ENCODE measurements at places on chromosomes 1 and 21.

GRCh38 chr1:15616373-15617172, 685 bp upstream of the DDI2 start:
- ATAC-seq, result peak; percentile 5

DNA sequence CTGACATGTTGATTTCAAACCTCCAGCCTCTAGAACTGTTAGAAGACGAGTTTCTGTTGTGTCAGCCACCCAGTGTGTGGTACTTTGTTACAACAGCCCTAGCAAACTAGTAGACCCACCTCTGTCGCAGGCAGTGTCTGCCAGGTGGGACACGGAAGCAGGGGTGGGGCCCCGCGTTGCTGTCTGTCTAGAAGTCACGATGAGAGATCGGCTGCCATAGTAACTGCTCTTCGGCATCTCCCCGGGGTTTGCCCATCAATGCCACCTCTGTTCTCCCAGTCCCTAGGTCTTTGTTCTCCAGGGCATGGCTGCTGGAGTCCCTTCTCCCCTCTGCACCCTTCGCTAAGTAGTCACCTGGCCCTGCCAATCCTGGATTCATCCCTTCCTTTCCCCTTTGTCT, 15.2 kb upstream of the CLSTN1 start:
- ATAC-seq, result no peak

GRCh38 chr1:33268927-33269610, 12.8 kb downstream of the ZNF362 start:
- peak; percentile 58 for ATAC-seq

- no peak for ATAC-seq
These were observed 60.2 kb downstream of the RIPK4 start for GRCh38 chr21:41706678-41707077.

GRCh38 chr1:201454608-201455007, 14.4 kb downstream of the PHLDA3 start:
- no peak for ATAC-seq

DNA sequence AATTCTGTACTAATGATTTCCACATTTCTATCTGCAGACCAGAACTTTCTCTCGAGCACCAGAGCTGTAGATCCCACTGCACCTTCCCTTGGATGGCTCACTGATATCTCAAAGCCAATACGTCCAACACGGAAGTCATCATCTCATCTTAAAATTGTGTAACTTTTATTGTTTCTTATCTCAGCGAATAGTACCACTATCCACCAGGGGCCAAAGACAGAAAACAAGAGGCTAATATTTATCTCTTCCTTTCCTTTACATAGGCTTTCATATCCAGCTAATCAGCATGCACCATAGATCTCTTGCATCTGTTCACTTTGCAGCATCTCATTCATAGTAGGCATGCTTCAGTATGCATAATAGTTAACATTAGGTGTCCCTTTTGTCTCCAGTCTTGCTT, 303.6 kb downstream of the PTPRC start:
- no peak for ATAC-seq

GRCh38 chr1:53148123-53148522, 5.7 kb upstream of the SLC1A7 start:
- no peak for ATAC-seq

GRCh38 chr1:201954263-201955008, 867 bp upstream of the TIMM17A start:
- no peak for ATAC-seq

- no peak for ATAC-seq
These were observed 14.0 kb upstream of the AIM2 start for GRCh38 chr1:159090286-159091179.

DNA sequence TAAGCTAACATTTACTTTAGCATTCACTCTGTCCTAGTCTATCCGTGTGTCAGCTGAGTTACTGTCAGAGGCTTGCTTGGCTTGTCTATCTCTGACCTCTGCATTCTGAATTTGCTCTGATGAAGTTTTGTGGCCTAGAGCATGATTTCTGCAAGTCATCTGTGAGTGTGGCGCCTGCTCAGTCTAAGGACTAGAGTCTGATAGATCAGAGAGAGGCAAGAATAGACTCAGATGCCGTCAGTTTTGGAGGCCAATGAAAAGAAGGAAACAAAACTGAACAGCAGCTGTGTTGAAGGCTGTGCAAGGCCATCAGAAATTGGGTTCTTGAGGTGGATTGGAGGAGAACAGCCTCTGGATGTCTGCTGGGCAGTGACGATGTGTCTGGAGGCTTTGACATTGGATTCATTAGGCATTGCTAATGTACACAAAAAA, 573.1 kb downstream of the USP25 start:
- peak; percentile 83 for ATAC-seq

- ATAC-seq, result no peak
These were observed 118.4 kb upstream of the PALMD start for GRCh38 chr1:99527545-99527944.

- ATAC-seq, result no peak
These were observed 87.9 kb downstream of the RHOU start for GRCh38 chr1:228823200-228823599.

DNA sequence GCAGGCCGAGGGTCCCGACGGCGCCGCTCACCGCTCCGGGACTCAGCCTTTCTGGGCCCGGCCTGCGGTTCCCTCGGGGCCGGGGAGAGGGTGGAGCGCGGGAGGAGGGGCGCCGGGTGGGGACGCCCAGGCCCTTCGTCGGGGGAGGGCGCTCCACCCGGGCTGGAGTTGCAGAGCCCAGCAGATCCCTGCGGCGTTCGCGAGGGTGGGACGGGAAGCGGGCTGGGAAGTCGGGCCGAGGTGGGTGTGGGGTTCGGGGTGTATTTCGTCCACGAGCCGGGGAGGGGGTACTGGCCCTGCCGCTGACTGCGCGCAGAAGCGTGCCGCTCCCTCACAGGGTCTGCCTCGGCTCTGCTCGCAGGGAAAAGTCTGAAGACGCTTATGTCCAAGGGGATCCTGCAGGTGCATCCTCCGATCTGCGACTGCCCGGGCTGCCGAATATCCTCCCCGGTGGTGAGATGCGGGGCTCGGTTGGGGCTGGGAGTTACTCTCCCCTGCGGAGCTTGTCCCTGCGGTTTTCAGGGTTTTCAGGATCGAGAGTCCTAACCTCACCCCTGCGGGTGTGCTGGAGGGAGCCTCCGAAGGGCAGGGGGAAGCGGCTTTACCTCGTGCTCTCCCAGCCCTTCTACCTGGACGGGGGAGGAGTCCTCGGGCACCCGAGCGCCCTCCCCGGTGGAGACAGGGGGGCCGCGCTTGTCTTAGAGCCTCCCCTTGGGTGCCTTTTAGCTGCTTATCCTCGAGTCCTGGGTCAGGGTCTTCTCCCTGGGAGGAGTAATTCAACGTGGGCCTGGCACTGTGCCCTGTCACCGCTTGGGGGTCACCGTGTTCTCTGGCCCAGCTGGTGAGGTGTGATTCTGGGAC, 2.1 kb downstream of the SAMD11 start:
- ATAC-seq, result peak; percentile 45

- no peak for ATAC-seq
These were observed 112.1 kb downstream of the HLCS start for GRCh38 chr21:36854391-36854790.

GRCh38 chr1:172875892-172876291, 174.8 kb downstream of the TNFSF18 start:
- no peak for ATAC-seq

- ATAC-seq, result no peak
These were observed 5.2 kb downstream of the BCAR3 start for GRCh38 chr1:93676427-93676826.

GRCh38 chr1:24047110-24047477, 64.8 kb downstream of the MYOM3 start:
- ATAC-seq, result peak; percentile 84

GRCh38 chr1:228540161-228540917, 53.2 kb downstream of the RNF187 start:
- no peak for ATAC-seq

- no peak for ATAC-seq
These were observed 3.1 kb upstream of the PLA2G2E start for GRCh38 chr1:19926296-19927129.

DNA sequence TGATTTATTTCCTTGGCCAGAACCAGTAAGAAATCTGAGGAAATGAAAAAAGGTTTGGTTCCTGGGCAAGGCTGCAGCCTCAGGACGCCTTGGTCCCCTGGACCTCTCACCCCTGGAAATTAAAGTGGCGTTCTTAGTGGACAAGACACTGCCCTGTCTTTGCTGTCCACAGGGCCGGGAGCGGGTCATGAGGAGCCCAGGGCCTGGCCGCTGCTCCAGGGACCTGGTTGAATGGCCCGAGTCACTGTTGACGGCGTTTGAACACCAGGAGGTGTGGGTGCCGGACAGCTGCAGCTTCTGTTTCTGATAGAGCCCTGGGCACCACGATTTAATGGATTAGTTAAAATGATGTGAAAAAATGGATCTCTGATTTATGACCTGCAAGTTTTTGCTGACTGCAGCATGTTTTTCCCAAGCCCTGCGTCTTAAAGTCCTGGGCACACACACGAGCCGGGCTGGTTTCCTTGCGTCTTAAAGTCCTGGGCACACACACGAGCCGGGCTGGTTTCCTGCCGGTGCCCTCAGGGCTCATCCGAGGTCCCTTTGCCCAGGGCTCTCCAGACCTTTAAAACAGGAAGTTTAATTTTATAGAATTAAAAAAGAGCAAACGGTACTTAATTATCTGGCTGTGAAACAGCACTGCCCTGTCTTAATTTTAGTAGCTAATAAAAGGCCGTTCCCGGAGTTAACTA, 74.1 kb upstream of the ACTRT2 start:
- ATAC-seq, result no peak

- ATAC-seq, result no peak
These were observed 201.0 kb downstream of the LYPLAL1 start for GRCh38 chr1:219374636-219375035.

DNA sequence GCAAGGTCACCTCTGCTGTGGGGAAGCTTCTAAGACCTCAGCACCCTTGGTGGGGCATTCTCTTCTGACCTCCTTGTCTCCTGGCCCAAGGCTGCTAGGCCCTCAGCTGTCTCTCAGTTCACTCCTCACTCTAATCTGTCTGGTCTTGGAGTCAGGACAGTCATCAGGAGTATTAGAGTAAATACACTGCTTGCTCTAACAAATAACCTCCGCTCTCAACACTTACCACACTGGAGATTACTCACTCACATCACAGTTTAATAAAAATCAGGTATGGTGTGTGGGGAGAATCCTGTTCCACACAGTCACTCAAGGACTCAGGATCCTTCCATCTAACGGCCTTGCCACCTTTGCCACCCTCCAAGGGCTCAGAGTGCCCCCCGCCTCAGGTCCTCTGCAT, 26.6 kb upstream of the TMEM61 start:
- ATAC-seq, result no peak

DNA sequence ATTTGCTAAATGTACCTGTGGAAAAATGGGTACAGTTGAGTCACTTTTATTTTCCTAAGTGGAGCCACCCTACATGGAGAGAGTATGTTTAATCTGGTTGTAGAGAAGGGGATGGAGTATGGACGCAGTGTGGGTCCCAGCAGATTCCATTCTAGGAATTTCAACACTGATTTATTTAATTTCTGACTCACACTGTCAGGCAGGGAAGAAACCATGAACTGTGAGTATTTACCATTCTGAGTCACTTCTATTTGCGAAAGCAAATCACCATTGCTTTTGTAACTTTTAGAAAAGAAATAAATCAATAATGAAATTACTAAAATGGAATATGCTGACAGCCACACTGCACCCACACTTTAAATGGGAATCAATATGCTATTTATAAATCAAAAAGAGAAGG, 339.0 kb downstream of the DSCAM start:
- ATAC-seq, result no peak

Data from gastroesophageal sphincter (tissue), 4 donors.